ENCODE measurements at places on chromosomes 16 and 17. TPM values are rescaled to one million over a fixed set of nuclear protein-coding genes. Genes with fewer than 3 reads are reported as not detected.

DNA sequence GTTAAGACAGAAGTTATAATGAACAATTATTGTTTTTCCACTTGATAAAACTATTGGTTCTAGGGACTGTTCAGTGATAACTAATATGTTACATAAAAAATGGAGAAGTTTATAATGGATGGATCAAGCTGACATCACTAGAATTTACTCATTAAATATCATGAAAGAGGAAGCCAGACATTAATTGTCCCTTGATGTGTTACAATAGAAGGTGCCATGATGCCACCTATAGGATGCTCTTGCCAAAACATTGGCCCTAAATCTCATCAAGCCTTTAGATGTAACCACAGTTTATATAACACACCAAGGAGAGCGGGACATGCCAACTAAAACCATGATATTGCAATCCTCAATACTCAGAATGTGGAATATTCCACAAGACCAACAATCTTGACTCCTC lies 147.9 kb upstream of the MON1B start:
- no peaks in the 10 kb centered on the region for H3K4me1 ChIP-seq
- H3K36me3 ChIP-seq: no peaks in the 10 kb centered on the region
- no peak overlapping the region for H3K27ac ChIP-seq
- peaks cover 4% of the 10 kb centered on the region for H3K27me3 ChIP-seq
- H3K4me3 ChIP-seq: no peak overlapping the region

DNA sequence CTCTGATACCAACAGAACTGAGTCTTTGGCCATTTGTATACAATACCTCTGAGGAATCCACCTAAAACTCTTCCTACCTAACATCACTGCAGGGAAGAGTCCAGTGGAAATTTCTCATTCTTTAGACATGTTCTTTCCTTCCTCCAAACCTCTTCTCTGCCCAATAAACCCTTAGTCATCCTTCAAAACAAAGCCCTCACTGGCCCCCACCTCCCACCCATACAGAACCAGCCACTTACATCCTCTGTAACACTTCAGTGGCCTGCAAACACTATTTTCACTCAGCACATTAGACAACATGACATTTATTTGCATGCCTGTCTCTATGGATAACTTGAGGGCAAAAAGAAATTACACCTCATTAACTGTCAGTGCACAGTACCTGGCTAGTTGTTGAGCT lies 200.3 kb upstream of the NOG start:
- no peak overlapping the region for H3K4me3 ChIP-seq
- DNase-seq: no peak
- no peaks in the 10 kb centered on the region for H3K4me1 ChIP-seq

DNA sequence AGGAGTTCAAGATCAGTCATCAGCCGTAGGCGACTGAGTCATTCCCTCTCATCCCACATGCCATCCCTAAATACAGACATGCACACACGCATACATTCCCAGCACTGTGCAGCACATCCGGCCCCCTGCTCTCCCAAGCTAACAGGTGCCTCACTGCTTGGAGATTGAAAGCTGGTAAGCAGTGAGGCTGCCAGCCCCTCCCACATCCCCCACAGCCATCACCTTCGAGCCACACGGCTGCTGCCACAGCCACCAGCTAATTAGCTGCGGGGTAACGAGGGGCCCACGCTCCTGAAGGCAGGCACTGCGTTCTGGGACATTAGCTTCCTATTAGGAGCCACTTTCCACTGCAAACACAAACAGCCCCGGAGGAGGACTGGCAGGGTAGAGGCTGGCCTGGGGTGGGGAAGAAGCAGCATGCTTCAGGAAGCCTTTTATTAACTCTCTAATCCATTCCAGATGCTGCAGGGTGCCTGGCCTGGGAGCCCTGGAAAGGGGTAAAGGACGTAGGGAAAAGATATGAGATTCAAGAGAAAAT lies 179.6 kb downstream of the CCT6B start:
- H3K27me3 ChIP-seq: peaks cover 10% of the 10 kb centered on the region
- no peak for DNase-seq
- H3K4me3 ChIP-seq: no peak overlapping the region
- H3K4me1 ChIP-seq: peaks cover 5% of the 10 kb centered on the region
- H3K36me3 ChIP-seq: no peaks in the 10 kb centered on the region
- no peak overlapping the region for H3K27ac ChIP-seq

- DNase-seq: no peak
- peak overlapping the region; percentile 20 for H3K4me3 ChIP-seq
- H3K27me3 ChIP-seq: peaks cover 2% of the 10 kb centered on the region
- H3K27ac ChIP-seq: peak overlapping the region; percentile 46
- H3K4me1 ChIP-seq: peaks cover 11% of the 10 kb centered on the region
Observed at GRCh38 chr16:27311897-27312303, 1.9 kb upstream of the IL4R start.

Gene CCL22
- not detected for total RNA-seq

Gene CCNF
- total RNA-seq: 26.5 TPM

Gene ELMO3
- total RNA-seq: 5.4 TPM

Gene ATP2C2
- 10.8 TPM for total RNA-seq

Gene NOL3
- total RNA-seq: 12.7 TPM
